Hindlimb muscle (tissue), 1 donor: ENCODE measurements at places on chromosomes 6 and 20.

GRCh38 chr20:9062066-9062465, 6.8 kb upstream of the PLCB4 start:
- DNase-seq, result no peak

DNA sequence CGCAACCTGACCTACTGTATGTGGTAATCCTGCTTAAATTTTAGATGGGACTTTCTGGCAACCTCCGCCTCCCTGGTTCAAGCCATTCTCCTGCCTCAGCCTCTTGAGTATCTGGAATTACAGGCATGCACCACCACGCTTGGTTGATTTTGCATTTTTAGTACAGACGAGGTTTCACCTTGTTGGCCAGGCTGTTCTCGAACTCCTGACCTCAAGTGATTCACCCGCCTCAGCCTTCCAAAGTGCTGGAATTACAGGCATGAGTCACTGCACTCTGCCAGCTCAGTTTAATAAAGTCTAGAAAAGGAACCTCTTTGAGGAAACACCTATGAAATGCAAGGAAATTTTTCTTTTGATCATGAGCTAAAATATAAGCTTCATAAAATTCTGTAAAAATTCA, 9.0 kb upstream of the PLCB4 start:
- DNase-seq, result no peak

GRCh38 chr6:132893772-132894490, 79.6 kb downstream of the RPS12 start:
- DNase-seq, result no peak

DNA sequence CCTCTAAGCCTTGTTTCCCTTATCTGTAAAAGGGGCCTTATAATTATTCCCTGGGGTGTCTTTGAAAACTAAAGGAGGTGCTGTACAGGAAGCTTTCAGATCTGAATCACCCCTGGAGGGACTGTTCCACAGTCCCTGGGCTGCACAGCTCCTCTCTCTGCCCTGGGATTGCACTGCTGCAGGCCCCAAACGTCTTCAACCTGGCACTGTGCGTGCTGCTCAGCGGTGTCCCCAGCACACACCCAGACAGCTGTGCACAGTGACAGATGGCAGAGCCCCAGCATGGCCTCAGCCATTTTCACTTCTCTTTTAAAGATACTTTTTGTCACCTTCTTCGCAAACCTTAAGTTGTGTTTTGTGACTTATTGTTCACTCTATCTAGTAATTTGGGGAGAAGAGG, 50.7 kb upstream of the INSM1 start:
- peak; percentile 38 for DNase-seq

- no peak for DNase-seq
Measured at GRCh38 chr6:780706-781105, 87.8 kb upstream of the EXOC2 start.

DNA sequence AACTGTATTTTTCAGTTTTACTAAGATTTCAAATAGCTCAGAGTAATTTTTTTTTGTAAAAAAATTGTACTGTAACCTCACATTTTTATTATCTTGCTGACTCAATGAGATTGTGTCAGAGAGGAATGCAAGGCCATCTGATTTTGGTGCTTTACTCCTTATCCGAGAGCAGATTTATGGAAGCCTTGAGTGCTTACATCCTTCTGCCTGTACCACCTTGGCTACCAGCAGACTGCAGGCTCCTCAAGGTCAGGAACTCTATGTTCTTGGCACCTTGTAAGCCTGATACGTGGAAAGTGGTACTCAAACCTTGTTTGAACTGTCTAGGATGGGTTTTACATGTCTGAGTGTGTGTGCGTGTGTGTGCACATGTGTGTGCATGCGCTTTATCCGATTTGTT, 80.1 kb upstream of the MLIP start:
- no peak for DNase-seq

DNA sequence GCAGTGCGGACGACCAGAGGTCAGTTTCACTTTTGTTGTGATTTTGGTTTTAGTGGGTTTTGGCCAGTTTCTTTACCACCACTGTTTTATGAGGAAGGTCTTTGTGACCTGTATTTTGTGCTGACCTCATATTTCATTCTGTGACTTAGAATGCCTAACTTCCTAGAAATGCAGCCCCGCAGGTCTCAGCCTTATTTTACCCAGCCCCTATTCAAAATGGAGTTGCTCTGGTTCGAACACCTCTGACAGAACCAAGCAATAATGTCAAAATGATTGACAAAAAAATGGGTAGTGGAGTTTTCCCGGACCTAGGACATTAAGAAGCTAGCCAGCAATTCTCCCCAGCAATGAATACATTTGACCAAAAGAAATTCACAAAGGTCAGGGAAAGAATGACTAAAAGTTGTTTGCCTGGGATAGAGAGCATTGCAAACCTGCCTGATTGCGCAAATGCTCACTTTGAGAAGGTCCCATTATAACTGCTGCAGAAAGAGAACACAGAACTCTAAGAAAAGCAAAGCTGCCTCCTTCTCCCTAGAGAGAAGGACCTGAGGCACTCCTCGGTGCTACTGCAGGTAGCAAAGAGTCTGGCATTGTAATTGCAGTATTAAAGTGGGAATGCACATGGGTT, 288.8 kb downstream of the ADGB start:
- no peak for DNase-seq

- no peak for DNase-seq
Measured at GRCh38 chr6:167663316-167663715, 163.4 kb upstream of the AFDN start.

GRCh38 chr6:36550473-36551000, 3.3 kb upstream of the STK38 start:
- DNase-seq, result no peak

- no peak for DNase-seq
Measured at GRCh38 chr6:32522302-32523047, 7.6 kb downstream of the HLA-DRB5 start.

GRCh38 chr20:38181207-38181801, 16.2 kb upstream of the TGM2 start:
- no peak for DNase-seq

DNA sequence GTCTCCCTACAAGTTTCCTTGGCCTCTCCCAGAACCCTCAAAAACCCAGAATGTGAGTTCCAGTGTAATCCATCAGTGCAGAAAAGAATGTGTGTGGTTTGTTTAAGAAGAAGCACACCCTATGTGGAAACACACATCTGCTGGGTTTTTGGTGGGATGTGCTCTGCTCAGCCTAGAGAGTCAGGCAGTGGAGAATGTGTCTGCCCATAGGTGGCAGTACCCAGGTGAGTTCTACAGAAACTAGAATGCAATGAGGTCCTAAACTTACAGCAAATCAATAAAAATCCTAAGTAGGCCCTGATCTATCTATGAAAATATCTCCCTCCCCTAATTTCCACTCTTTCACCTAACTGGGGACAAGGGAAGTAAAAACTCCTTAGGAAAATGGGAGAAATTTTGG, 437.3 kb downstream of the DHX35 start:
- DNase-seq, result no peak

GRCh38 chr20:1225783-1226654, at the start of gene RAD21L1:
TSS of gene RAD21L1 (plus strand) at chr20:1226044. CDS start at chr20:1228454, 2,410 bp downstream.
- peak; percentile 50 for DNase-seq

GRCh38 chr6:169454204-169454871, 200.7 kb upstream of the THBS2 start:
- no peak for DNase-seq

- peak; percentile 66 for DNase-seq
Measured at GRCh38 chr6:168469521-168469920, 28.5 kb downstream of the SMOC2 start.

GRCh38 chr6:8084586-8084985, 17.8 kb downstream of the EEF1E1 start:
- no peak for DNase-seq

- no peak for DNase-seq
Measured at GRCh38 chr6:6747371-6747770, 158.9 kb downstream of the LY86 start.

DNA sequence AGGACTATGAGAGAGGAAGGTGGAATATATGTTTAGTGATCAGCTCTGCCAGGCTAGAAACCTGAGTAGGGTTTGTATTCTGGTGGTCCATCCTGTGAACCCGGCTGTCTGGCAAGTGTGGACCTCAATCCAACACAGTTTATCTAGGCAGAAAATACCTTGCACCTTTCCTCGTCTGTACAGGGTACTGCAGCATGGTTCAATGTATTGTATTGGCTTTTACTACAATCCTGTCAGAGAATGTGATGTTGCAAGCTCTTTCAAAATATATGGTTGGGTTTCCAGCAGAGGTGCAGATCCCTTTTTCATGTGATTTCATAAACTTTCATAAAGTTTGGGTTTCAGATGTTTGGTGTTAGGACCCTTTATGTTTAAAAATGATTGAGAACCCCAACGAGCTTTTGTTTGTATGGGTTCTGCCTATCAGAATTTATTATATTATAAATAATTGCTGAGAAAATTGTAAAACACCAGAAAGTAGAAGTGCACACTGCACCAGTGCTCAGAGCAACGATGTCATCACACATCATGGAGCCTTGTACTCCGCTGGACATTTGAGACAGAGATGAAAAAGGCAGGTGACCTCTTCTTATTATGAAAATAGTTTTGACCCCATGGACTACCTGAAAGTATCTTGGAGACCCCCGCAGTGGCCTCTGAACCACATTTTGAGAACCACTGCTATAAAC, 106.6 kb downstream of the RTN4IP1 start:
- DNase-seq, result no peak

- DNase-seq, result no peak
Measured at GRCh38 chr6:39365281-39366074, 43.0 kb upstream of the KCNK16 start.

- DNase-seq, result no peak
Measured at GRCh38 chr20:59413326-59413865, 113.0 kb downstream of the EDN3 start.

DNA sequence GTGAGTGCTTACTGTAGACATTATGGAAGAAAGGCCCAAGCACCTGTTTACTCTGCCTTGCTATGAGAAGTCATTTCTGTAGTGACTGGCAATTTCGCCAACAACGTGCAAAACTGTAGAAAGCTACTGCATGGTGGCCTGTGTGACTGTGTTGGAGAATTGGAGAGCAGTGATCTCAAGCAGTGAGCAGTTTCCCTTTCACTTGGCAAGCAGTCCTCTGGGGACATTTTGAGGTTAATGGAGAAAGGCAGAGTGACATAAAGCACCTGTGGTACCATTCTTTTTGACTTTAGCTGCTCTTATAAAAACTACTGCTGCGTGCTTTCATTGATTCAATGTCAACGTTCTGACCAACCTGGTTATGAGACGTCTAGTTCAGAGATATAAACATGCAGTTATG, 382.6 kb upstream of the JAG1 start:
- DNase-seq, result no peak

DNA sequence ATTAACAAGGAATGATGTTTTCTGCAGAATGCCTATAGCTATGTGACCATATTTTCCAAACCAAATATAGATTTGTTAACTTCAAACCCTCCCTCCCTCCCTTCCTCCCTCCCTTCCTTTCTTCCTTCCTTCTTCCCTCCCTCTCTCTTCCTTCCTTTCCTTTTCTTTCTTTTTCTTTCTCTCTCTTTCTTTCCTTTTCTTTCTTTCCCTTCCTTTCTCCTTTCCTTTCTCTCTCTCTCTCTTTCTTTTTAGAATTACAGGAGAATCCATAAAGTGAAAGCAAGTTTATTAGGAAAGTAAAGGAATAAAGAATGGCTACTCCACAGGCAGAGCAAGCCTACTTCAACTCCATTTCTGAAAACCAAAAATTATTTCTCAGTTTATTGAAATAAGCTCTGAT, 153.0 kb downstream of the AHI1 start:
- no peak for DNase-seq

DNA sequence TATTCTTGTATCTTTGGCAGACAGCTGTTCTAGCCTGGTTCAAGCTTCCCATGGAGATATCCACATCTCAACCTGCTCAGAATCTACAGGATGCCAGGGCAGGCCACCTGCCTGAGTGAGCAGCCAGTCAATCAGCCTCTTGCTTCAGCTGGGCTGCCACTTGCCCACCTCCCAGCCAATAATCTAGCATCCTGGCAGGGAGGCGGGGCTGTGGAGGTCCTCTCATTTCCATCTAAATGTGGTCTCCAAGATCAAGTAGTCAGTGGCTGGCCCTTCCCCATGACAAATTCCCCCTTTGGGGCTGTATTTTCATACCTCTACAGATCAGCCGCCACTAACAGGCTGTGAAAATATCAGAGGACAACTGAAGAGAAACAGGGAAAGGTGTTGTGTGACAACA, 33.0 kb upstream of the SPDEF start:
- no peak for DNase-seq

- no peak for DNase-seq
Measured at GRCh38 chr6:103379272-103379671, 1480.4 kb downstream of the HACE1 start.

DNA sequence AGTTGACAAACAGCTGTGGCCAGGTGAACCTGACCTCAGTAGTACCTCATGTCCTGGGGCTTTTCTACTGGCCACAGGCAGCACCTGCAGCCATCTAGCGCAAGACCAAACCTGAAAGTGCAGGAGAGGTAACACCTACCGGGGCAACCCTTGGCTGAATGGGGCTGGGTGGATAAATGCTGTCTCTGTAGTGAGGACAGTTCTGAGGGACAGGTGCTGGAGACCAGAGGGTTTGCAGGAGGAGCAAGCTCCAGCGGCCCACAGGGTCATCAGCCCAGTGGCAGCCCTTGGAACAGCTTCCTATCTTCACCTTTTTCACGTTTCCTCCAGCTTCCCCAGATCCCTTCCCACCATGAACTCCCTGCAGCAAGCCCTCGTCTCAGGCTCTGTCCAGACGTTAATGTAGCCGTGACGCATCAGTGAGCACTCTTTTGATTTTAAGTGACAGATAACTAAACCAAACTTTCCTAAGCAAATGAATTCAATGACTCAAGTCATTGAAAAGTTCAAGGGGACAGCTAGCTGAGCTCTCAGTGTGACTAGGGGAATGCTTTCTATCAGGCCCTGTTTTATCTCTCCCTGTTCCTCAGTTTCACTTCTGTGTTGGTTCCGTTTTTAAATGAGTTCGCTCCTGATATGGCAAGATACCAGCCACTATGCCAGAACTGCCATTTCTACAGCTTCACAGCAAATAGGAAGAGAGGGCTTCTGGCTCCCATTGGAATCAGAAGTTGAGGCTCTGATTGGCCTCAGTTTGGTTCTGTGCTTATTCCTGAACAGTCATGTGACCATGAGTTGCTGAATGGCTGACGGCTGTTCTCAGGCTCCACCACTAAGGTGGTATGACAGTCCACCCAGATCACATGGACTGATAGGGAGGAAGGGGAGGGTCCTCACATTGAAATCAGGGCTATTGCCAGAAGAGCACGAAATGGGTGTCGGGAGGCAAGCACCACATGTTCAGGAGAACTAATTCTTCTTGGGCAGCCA, 12.1 kb upstream of the PFDN4 start:
- no peak for DNase-seq

- DNase-seq, result no peak
Measured at GRCh38 chr20:17624551-17625245, 54.8 kb downstream of the DSTN start.

- DNase-seq, result no peak
Measured at GRCh38 chr6:53031281-53031680, 33.9 kb upstream of the FBXO9 start.
